GM04503 (cell line): ENCODE measurements at places on chromosomes 5 and 9.

DNA sequence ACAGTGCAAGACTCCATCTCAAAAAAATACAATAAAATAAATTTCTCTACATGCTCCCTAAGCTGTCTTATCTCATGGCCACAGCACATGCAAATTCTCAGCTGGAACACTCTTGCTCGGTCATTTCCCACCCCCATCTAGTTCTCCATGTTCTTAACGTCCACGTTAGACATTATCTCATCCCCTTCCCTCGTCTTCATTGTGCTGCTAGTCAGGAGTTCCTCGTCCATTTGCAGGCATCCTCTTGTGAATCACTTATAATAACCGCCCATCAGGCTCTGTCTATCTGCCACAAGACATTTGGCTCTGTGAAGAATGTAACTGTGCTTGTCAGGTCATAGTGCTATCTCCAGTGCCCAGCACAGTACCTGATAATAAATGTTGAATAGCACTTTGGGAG is 32.9 kb upstream of the GOLGA1 start:
- DNase-seq = no peak

GRCh38 chr9:18863791-18864190 is 169.2 kb downstream of the SAXO1 start:
- DNase-seq = peak; percentile 37

GRCh38 chr5:52334367-52334766 is 453.3 kb upstream of the ITGA1 start:
- no peak for DNase-seq

- no peak for DNase-seq
Observed at GRCh38 chr5:88746438-88746882, 136.5 kb downstream of the MEF2C start.

GRCh38 chr5:181261320-181262049 is 542 bp upstream of the TRIM52 start:
- no peak for DNase-seq

GRCh38 chr5:88867638-88868037 is 15.3 kb downstream of the MEF2C start:
- DNase-seq = no peak

DNA sequence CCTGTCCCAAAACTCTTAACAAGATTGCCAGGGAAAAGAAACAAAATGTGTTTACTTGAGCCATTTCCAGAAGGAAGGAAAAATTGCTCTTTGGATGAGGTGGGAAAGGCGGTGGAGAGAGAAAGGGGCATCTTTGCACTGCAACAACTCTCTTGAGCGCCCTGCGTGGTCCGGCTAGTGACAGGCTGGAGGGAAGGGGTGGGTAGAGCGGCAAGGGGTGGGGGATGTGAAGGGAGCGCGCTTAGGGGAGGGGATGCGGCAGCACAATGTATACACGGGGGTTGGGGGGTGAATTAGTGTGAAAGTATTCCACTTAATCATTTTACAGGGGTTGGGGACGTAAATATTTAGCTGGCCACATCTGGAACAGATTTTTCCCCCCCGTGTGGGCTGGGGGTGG is 1.3 kb downstream of the FGF10 start:
- DNase-seq = no peak

DNA sequence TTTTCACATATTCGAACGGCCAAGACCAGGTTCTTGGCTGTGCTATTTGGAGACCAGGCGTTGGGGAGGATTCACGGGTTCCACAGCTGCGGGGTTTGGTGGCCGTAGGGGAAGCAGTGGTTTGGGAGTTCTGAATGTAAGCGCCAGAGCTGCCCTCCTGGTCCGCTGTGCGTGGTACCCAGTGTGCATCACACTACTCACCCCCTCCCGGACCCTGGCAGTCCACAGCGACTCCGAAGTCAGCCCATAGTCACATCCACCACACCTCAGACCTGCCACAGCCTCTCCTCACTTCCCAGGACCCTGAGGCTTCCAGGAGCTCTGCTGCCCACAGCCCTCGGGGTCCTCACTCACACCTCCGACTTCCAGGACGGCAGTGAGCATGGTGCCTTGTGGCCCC is 26.8 kb downstream of the AMBP start:
- no peak for DNase-seq

- no peak for DNase-seq
Observed at GRCh38 chr5:9785751-9786150, 155.6 kb upstream of the TAS2R1 start.

- no peak for DNase-seq
Observed at GRCh38 chr9:132381966-132382541, 24.6 kb downstream of the TTF1 start.

- DNase-seq = no peak
Observed at GRCh38 chr9:126420135-126420534, 93.5 kb downstream of the MVB12B start.

- no peak for DNase-seq
Observed at GRCh38 chr9:76521244-76521681, 62.3 kb downstream of the GCNT1 start.

DNA sequence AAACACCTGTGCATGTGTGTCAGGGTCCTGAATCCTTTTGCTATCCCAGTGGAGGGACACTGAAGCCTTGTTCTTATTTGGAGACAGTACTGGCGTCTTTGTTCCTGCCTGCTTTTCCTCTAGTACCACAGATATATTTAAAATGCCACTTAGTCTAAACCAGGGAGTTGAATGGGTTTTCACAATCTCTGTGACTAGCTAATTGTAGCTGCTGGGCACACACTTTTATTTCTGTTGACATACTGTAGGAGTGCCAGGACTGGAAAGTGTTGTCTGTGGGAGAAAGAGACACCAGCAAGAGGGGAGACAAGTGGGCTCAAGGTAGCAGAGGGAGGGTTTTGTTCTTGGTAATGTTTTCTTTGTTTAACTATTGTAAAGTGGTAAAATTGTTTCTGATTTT is 174.0 kb upstream of the SV2C start:
- DNase-seq = no peak

DNA sequence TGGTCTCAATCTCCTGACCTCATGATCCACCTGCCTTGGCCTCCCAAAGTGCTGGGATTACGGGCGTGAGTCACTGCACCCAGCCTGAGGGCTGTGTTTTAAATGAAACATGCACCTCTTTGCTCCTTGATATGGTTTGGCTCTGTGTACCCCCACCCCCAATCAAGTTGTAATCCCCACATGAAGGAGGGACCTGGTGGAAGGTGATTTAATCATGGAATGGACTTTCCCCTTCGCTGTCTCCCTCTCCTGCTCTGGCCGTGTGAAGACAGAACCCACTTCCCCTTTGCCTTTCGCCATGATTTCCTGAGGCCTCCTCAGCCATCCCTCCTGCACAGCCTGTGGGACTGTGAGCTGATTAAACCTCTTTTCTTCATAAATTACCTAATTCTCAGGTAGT is 12.5 kb upstream of the NOTCH1 start:
- DNase-seq = no peak

DNA sequence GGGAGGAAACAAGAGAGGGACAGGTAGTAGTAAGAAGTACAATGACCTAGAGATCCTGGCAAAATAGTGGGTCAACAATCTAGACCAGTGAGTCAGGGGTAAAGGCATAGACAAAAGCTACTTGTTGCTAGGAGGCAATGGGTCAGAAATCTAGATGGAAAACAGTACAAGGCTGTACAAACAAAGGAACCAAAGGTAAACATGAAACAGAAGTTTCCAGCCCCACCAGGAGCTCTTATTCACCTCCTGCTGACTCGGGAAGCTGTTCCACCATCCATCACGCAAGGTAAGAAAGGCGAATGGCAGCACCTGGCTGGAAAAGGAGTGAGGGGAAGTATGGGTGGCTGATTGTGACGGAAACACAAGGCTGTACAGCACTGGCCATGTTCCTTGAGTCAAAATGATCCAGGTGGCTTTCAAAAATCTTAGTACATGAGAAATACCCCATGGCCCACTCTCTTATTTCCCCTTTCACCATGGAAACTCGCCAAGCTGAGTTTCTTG is 70.5 kb upstream of the RAI14 start:
- no peak for DNase-seq

- no peak for DNase-seq
Observed at GRCh38 chr9:97440160-97440559, 28.3 kb downstream of the TDRD7 start.

DNA sequence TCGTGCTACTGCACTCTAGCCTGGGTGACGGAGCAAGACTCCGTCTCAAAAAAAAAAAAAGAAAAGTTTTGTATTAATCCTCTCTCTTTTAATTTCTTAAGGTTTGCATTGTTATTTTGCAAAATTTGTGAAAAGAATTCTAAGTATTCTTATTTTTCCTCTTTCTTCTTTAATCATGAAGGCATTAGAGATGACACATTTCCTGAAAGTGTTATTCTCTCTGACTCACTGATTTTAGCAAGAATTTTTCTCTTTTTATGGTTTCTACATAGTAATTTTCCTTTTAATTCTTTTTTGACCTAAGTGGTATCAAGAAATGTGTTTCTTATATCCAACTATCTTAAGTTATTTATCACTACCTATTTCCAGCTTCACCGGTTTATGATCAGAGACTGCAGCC is 78.0 kb downstream of the NSUN2 start:
- DNase-seq = no peak

- no peak for DNase-seq
Observed at GRCh38 chr9:93116072-93116961, 17.7 kb downstream of the NINJ1 start.

DNA sequence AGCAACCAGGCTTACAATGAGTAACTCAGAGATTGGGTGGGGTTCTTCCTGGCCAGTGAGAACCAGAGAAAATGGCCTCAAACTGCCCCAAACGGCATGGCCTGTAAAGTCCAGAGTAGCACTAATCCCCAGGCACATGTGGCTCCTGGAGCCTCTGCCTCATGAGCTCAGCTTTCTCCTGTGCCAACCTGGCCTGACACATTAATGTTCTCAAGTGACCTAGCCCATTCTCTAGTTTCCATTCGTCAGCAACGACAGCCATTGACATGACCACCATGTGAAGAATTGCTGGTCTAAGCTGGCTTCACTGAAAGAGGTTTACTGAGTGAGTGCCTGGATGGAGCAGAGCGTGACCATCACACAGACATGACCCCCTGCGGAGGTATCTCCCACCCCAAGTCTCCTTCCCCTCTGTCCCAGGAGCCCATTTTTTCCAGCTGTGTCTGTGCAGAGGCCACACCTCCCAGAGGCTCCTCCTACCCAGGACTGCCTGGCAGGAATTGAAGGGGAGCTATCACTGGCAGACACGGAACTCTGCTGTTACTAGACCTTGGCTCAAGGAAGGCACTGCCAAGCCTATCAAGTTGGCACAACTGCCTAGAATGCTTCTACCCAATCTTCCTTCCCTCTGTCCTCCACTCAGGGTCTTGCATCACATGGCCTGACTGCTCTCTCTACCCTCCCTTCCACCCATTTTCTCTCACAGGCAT is 59.0 kb upstream of the BOD1 start:
- no peak for DNase-seq

- no peak for DNase-seq
Observed at GRCh38 chr5:144582066-144582465, 411.4 kb downstream of the KCTD16 start.

- no peak for DNase-seq
Observed at GRCh38 chr5:56059854-56060253, 65.1 kb upstream of the IL6ST start.

- no peak for DNase-seq
Observed at GRCh38 chr5:179264783-179265513, 80.3 kb downstream of the ADAMTS2 start.

- DNase-seq = no peak
Observed at GRCh38 chr9:138051586-138052321, 174.2 kb downstream of the CACNA1B start.

DNA sequence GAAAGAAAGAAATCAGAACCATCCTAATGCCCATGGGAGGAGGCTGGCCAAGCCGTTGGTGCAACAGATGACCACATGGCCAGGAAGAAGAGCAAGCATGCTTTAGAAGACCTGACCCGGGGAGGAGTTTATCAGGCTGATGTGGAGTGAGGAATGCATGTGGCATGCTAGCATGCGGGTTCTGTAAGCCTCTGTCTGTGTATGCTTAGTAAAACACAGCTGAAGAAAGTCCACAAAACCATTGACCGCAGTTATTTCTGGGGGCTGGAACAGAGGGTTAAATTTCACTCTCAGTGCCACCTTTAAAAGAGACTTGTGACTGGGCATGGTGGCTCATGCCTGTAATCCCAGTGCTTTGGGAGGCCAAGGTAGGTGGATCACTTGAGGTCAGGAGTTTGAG is 19.1 kb downstream of the GFI1B start:
- DNase-seq = no peak

- DNase-seq = no peak
Observed at GRCh38 chr5:175658299-175659145, 651 bp downstream of the HRH2 start.

DNA sequence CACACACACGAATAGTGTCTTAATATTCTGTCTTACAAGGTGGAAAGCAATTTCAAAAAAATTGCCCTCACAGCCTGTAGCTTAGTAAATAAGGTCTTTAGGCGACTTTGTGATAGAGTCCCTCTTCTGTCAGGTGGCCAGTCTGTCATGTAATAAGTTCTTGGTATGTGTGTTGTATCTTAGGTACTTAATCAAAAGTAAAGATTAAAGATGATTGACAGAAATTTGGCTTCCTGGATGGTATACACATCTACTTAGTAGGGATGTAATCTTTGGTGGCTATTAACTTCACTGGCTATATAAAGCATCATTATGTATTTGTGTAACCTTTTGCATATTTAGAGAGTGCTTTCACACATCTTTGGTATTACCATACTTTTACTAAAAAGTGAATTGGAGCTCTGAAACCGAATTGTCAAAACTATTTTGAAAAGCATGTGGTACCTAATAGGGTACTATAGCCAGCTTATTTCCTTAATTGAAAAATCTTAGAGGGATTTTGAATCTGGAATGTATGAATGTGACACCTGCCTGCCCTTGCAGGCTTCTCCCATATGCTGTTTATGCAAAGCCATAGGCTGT is 3.4 kb downstream of the G3BP1 start:
- DNase-seq = no peak

DNA sequence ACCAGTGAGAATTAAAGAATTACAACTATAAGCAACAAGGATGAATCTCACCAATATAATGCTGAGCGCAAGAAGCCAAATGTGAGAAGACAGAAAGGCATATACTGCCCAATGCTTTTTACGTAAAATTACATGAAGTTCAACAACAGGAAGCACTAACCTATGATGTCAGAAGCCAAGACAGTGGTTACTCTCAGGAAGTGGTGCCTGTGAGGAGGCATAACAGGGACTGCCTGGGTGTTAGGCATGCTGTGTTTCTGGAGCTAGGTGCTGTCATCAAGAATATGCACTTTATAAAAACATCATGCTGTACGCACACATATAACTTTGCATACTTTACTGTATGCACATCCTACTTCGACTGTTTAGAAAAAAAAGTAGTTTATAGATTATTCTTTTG is 30.1 kb downstream of the FRMD3 start:
- DNase-seq = no peak

DNA sequence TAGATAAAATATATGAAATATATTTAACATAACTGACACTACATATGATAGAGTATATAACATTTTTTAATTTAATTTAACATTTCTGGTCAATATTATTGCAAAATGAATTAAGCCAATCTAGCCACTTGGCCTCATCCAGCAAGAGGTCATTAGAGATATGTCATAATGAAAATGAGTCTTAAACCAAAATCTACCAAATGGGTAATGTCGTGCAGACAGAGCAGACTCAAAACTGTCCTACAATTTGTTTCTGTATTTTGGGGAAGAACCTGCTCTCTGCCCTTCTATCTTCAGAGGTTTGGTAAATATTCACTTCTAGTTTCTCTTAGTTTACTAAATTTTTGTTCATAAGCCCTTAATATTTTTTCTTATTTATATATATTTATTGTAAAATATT is 61.4 kb downstream of the ARHGEF28 start:
- DNase-seq = no peak

GRCh38 chr5:157362012-157362411 is 96.1 kb downstream of the CYFIP2 start:
- DNase-seq = no peak
